ENCODE measurements at places on chromosomes 3 and 15.

DNA sequence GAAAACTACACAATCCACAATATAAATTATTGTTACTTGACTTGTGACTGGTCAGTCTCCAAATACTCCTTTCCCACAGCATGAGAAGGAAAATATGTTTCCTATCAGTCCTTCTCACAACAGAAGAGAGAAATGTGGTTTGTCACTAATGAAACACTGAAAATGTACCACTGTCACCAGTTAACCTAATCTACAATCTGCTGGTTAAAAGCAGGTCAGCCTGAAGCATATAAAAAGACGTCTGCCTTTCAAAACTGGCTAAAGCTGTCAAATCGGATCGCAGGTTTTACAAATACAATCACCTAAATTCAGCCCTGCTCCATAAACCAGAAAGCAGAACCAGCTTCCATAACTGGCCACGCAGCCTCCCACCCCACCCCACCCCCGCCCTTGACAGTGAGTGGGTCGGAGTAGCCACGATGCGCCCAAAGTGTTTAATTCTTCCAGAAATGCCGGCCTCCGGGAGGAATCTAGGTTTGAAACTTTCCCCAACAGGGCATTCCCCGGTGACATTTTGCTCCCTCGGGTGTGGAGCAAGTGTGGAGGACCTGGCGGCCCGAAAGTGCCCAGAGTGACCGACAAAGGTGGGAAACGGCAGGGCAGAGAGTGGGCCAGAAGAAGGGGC lies 682 bp downstream of the ETFA start:
- peak; percentile 32 for DNase-seq

DNA sequence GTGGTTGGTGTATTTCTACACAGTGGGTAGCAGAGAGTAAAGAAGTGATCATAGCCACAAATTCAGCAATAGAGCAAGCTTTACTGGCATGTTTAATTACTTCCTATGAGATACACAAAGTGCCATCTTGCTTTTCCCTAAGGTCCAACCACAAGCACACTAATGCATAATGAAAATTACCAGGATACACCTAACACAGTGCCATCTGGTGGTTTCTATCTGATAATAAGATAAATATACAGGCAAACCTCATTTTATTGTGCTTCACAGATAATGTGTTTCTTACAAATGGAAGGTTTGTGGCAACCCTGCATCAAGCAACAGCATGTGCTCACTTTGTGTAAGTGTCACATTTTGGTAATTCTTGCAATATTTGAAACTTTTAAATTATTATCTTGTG lies 223.0 kb downstream of the NSUN3 start:
- DNase-seq, result peak; percentile 5

DNA sequence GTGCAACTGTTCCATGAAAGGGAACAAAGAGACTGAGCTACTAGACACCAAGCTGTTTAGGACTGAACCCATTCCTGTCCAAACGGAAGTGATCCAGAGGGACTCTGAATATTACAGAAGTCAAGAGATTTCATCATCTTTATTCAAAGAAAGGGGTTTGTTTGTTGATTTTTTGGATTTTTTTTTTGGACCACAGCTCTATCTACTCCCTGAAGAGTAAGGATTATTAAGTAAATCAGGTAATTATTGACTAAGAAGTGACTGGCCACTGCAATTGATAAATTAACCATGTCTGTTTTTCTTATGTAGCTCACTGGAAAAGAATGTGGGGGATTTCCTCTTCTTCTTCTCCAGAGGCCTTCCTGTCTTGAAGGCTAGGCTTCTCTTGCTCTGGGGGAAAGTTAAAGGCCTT lies 146.6 kb upstream of the TPM1 start:
- DNase-seq, result peak; percentile 91

- DNase-seq, result no peak
Observed at GRCh38 chr15:54618120-54618519, 578.6 kb downstream of the RSL24D1 start.

DNA sequence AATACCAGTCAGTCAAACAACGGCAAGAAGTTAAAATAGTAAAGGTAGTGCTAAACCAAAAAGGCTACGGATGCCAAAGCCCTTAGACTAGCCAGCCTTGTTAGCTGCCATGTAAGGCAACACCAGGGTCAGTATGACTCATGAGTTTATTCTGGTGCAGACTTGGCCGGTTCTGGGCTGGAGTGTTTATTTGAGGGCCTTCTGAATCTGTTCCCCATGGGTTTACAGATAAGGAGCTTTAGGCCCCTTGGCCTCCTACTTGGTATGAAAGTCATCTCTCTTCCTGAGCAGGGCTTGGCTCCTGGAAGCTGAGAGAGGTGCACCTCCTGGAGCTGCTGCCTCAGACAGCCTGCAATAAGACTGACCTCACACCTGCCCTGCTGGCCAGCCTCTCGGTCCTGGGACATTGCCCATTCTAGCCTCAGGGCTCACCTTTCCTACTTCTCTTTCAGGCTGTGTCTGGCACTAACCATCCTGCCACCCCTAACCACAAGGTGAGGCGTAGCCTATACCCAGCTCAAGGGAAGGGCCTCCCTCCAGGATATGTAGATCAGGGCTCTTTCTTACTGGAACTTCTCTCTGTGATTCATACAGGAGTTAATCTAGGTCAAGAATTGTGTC lies 10.4 kb upstream of the RTP1 start:
- peak; percentile 85 for DNase-seq

DNA sequence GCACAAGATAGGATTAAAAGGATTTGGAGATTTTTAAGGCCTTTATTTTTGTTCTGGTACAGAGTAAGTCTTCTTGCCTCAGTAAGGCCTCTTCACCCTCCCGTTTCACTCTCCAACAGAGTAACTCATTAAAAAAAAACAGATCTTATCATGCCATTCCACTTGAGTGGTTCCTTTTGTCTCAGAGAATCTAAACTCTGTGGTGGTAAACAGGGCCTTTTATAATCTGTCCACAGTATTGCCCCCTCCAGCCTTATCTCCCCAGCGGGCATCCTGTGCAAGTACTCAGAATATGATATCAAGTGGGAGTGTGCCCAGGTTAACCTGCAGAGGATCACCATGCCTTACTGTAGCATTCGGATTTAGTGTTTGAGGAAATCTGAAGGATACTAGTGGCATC lies 20.3 kb upstream of the ATOSA start:
- no peak for DNase-seq

GRCh38 chr3:128011140-128011539 lies 41.1 kb upstream of the SEC61A1 start:
- DNase-seq, result peak; percentile 24

- DNase-seq, result no peak
Observed at GRCh38 chr15:100338247-100338646, 3.5 kb downstream of the ADAMTS17 start.

- no peak for DNase-seq
Observed at GRCh38 chr15:40242601-40243000, 3.7 kb downstream of the PAK6 start.

DNA sequence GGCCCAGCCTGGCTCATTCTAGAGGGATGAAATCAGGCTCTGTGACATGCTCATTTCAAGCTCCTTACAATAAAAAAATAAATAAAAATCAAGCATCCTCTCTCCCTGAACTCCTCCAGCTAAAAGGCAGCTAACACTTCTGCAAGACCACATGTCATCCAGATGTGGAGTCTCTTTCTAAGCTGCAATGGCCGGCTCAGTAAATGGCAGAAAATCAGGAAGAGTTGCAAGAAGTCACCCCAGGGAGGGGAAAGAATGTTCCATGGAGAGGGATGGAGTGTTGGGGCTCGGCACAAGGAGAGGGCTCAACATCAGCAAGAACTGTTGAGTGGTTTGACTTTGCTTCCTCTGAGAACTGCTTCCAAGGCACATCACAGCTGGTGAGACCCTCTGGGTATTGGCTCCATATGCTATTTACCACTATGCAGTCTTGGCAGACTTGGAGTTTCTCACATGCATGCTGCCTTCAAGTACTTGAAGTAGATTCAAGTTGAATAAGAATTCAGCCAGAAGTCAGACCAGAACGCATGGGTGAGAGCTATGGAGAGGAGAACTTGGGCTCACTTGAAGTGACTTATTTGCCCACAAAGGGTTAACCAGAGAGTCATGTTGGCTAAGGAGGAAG lies 689.0 kb downstream of the NTRK3 start:
- DNase-seq, result no peak

GRCh38 chr3:168436245-168436724 lies 340.6 kb upstream of the GOLIM4 start:
- no peak for DNase-seq

- DNase-seq, result no peak
Observed at GRCh38 chr3:48567500-48567899, 3.9 kb upstream of the UCN2 start.

DNA sequence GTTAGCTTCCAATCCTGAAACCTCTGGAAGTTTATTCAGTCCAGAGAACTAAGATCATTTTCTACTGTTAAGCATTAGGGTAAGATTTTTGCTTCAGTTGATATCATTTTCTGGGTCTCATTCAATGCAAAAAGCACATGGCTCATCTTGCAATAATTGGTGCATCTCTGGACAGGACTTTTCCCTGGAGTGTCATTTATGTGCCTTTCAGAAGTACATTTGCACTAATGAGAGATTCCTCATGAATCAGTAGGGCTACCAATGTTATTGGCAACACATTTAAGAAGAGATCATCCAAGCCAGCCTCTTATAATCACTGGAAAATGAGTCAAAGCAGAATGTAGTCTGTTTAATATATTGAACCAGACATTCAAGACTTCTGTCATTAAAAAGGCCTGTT lies 224.2 kb upstream of the CHRNA7 start:
- no peak for DNase-seq

DNA sequence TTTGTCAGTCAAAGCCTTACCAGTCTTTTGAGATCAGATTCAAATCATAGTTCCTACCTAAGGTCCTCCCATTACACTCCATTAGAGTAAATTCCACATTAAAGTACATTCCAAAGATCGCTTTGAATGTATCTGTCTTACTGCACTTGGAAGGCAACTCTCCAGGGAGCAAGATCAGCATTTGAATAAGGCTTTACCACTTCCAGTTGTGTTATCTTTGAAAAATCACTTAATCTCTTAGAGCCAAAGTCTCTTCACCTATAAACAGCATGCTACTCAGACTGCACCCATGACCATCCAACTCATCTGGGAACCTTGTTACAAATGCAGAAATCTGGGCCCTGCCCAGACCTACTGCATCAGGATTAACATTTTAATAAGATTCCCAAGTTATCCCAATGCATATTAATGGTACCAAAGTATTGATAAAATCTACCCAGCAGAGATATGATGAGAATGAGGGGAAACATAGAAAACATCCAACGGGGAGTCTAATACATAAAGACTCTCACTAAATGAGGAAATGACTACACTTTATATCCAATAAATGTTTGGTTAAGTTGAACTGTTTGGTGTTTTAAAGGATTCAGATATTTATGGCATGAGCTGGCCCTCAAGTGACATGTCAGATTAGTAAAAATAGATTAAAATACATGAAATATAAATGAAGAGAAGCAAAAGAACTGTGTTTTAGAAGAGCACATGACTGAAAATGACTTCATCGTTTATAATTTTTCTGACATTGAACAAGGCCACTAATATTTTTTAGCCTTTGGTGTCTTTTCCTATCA lies 75.9 kb downstream of the TNIK start:
- DNase-seq, result peak; percentile 66
